ENCODE measurements at places on chromosomes 5 and 9.

- no peak for DNase-seq
These were observed 84.8 kb upstream of the NEURL1B start for GRCh38 chr5:172556262-172556661.

- no peak for DNase-seq
These were observed 774.3 kb downstream of the KCTD16 start for GRCh38 chr5:144944936-144945335.

GRCh38 chr9:95505717-95506427 lies 10.9 kb downstream of the PTCH1 start:
- DNase-seq = no peak

- no peak for DNase-seq
These were observed 608.9 kb downstream of the DTWD2 start for GRCh38 chr5:118379470-118379869.

DNA sequence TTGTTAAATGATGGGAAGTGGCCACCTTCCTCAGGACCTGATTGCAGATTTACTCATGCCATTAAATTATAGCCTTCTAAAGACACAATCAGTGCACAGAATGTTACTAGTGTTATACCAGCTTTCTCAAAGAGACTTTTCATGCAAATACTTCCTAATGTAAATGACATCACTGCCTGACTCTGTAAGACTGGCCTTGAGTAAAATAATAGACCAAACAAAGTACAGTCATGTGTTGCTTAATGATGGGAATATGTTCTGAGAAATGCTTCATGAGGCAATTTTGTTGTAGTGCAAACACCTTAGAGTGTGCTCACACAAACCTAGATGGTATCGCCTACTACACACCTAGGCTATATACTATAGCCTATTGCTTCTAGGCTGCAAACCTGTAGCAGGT lies 17.0 kb upstream of the C1QTNF3 start:
- no peak for DNase-seq

GRCh38 chr5:81825237-81825636 lies 74.3 kb upstream of the SSBP2 start:
- DNase-seq = peak; percentile 55

- DNase-seq = no peak
These were observed 303.1 kb upstream of the CLINT1 start for GRCh38 chr5:158162026-158162425.

- DNase-seq = no peak
These were observed 12.0 kb upstream of the PSMD5 start for GRCh38 chr9:120854596-120855327.

- DNase-seq = peak; percentile 4
These were observed 320.2 kb upstream of the NREP start for GRCh38 chr5:112077180-112077579.

- DNase-seq = no peak
These were observed 424.3 kb downstream of the SEMA5A start for GRCh38 chr5:9121597-9121996.

DNA sequence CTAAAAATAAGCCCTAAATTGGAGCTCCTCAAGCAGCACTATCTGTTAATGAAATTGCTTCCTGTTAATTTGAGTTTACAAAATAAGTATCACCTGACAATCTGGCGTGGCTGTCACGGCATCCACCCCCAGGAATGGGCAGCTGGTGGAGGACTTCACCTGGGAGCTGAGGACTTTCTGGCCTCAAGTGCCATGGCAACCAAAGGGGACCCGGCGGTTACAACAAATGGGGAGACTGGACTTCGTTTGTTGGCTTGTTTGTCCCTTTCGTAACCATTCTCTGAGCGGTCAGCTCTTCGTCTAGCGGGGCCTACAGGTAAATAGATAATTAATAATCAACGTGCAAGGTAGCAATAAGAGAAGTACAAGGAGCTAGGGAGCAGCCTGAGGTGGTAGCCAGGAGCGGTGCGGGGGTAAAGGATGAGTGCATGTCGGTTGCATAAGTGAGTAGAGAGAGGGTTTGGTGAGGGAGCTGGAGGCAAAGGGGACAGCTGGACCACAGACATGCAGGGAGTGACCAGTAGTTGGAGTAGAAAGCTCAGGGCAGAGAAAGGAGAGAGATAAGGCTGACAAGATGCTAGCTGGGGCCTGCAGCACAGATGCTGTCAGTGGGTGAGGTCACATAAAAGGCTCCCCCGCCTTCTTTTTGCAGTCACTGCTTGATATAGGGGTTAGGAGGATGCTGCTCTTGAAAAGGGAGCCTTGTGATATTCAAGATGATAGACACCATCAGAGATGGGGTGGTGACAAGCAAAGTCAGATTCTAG lies 62.5 kb downstream of the HSPA4 start:
- DNase-seq = no peak

DNA sequence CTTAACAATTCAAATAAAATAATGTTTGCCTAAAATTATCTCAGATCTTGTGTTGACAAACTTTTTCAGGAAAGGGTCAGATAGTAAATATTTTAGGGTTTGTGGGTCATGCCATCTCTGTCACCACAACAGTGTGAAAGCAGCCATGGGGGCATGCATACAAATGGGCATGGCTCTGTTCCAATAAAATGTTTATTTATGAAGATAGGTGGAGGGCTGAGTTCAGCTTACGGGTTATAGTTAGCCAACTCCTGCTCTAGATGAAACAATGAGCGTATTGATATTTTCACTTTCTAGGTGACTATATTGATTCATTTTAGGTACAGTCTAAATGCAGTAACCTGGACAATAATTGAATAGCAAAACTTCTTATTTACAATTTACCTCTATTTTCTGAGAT lies 533.8 kb upstream of the CLINT1 start:
- no peak for DNase-seq
